ENCODE measurements at places on chromosomes 1 and 21. TPM values are rescaled to one million over a fixed set of nuclear protein-coding genes. Genes with fewer than 3 reads are reported as not detected.

GRCh38 chr1:231856426-231856825, 229.8 kb downstream of the DISC1 start:
- no peaks in the 10 kb centered on the region for H3K27me3 ChIP-seq
- peaks cover 29% of the 10 kb centered on the region for H3K4me1 ChIP-seq
- DNase-seq: no peak
- H3K4me3 ChIP-seq: no peak overlapping the region

RNU1-4 gene
- 6,072 TPM for total RNA-seq

- no peak for DNase-seq
- H3K36me3 ChIP-seq: peaks cover 8% of the 10 kb centered on the region
- H3K4me1 ChIP-seq: peaks cover 86% of the 10 kb centered on the region
- H3K4me3 ChIP-seq: no peak overlapping the region
- no peaks in the 10 kb centered on the region for H3K27me3 ChIP-seq
These were observed 29.2 kb downstream of the MAN1C1 start for GRCh38 chr1:25645637-25646400.

GRCh38 chr1:19203440-19203839, 6.6 kb downstream of the UBR4 start:
- H3K4me3 ChIP-seq: no peak overlapping the region
- peaks cover 93% of the 10 kb centered on the region for H3K4me1 ChIP-seq
- no peak for DNase-seq
- H3K36me3 ChIP-seq: peaks cover 28% of the 10 kb centered on the region

LCE1E gene
- not detected for total RNA-seq

PCP4L1 gene
- total RNA-seq: not detected

- no peak overlapping the region for H3K4me3 ChIP-seq
- H3K4me1 ChIP-seq: no peaks in the 10 kb centered on the region
- no peak overlapping the region for H3K27ac ChIP-seq
- no peak for DNase-seq
- H3K36me3 ChIP-seq: no peaks in the 10 kb centered on the region
These were observed 8.9 kb downstream of the OR2T11 start for GRCh38 chr1:248625971-248626370.

UBXN11 gene
- 11.6 TPM for total RNA-seq

CIART gene
- total RNA-seq: 8.7 TPM

- H3K27me3 ChIP-seq: no peaks in the 10 kb centered on the region
- DNase-seq: no peak
- no peaks in the 10 kb centered on the region for H3K36me3 ChIP-seq
- no peak overlapping the region for H3K27ac ChIP-seq
- H3K4me3 ChIP-seq: no peak overlapping the region
These were observed 411.3 kb upstream of the RUNX1 start for GRCh38 chr21:35460441-35460840.

DNA sequence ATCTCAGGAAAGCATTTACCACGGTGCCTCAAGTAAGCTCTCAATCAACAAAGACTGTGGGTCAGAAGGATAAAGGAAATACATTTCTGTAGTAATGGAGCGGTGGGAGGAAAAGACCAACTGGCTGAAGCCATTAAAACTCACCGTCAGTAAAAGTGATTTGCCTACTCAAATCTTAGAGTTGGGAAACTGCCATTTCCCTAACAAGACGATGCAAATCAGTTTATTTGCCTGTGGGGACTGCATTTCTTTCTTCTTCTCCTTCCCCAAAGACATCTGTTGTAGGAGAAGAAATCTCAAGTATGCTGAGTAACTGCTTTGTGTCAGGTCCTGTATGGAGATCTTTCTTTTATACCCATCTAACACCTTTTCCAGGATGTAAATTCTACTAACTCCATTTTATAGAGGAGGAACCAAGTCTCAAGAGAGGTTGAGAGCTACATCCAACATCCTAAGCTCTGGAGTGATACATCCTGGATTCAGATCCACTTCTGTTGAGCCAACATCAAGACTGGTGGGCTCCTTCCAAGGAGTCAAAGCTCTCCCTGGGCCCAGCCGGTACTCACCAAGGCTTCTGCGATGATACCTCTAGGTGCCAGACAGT, 219.3 kb upstream of the FGGY start:
- H3K4me1 ChIP-seq: no peaks in the 10 kb centered on the region
- no peak overlapping the region for H3K27ac ChIP-seq
- H3K4me3 ChIP-seq: no peak overlapping the region
- no peaks in the 10 kb centered on the region for H3K36me3 ChIP-seq

GRCh38 chr21:40640266-40640789, 206.6 kb downstream of the DSCAM start:
- DNase-seq: no peak
- no peak overlapping the region for H3K27ac ChIP-seq
- no peaks in the 10 kb centered on the region for H3K36me3 ChIP-seq
- H3K4me1 ChIP-seq: no peaks in the 10 kb centered on the region
- peaks cover 34% of the 10 kb centered on the region for H3K27me3 ChIP-seq

- no peaks in the 10 kb centered on the region for H3K27me3 ChIP-seq
- no peaks in the 10 kb centered on the region for H3K4me1 ChIP-seq
- H3K36me3 ChIP-seq: no peaks in the 10 kb centered on the region
- no peak overlapping the region for H3K4me3 ChIP-seq
- DNase-seq: no peak
These were observed 77.8 kb upstream of the CACHD1 start for GRCh38 chr1:64392109-64392508.

DNA sequence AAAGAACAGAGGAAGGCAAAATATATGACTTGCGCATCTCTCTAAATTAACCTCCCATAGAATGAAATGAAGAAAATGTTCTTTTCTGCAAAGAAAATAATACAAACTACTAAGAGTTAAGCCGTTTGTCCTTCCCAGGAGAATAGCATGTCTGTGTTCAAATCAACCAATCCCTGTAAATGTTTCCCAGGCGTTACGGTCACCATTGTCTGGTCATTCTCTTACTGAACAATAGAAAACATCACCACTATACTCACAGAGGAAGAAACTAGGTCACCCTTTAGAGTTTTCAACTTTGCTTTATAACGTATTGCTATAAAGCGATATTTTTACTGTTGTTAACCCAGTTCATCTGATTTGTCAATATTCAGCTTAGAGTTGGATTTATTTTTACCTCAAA, 34.1 kb downstream of the COL11A1 start:
- no peaks in the 10 kb centered on the region for H3K4me1 ChIP-seq
- DNase-seq: no peak
- H3K36me3 ChIP-seq: no peaks in the 10 kb centered on the region
- no peaks in the 10 kb centered on the region for H3K27me3 ChIP-seq

ZNF593OS gene
- total RNA-seq: not detected

DNA sequence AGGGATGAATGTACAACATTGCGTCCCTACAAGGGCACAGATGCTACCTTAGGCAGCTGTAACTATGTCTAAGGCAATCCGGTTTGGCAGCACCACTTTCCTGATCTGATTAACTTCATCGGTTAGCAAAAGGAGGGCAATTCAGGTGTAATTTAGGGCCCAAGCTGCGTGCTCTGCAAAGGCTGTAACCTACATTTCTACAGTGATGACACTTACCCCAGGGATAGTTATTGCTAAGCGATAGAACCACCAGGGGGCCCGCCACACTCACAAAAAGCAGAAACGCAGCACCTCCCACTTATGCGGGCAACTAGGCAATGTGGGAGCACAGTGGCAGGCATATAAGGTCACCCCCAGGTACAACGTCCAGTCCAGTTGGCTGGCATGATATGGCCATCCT, 113.5 kb downstream of the GDAP2 start:
- H3K36me3 ChIP-seq: no peaks in the 10 kb centered on the region
- no peaks in the 10 kb centered on the region for H3K27me3 ChIP-seq
- DNase-seq: no peak
- no peak overlapping the region for H3K4me3 ChIP-seq

DNA sequence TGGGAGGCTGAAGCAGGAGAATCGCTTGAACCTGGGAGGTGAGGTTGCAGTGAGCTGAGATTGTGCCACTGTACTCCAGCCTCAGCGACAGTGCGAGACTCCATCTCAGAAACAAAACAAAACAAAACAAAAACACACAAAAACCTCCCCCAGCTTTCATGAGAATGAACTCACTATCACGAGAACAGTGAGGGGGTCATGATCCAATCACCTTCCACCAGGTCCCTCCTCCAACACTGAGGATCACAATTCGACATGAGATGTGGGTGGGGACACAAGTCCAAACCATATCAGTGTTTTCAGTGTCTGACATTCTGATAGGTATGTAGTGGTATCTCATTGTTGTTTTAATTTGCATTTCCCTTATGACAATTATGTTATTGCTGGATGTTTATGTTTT, 31.5 kb upstream of the DYRK1A start:
- peaks cover 25% of the 10 kb centered on the region for H3K4me1 ChIP-seq
- H3K27ac ChIP-seq: no peak overlapping the region
- no peaks in the 10 kb centered on the region for H3K27me3 ChIP-seq
- no peak overlapping the region for H3K4me3 ChIP-seq
- DNase-seq: no peak

LMOD1 gene
- 9.2 TPM for total RNA-seq

DNA sequence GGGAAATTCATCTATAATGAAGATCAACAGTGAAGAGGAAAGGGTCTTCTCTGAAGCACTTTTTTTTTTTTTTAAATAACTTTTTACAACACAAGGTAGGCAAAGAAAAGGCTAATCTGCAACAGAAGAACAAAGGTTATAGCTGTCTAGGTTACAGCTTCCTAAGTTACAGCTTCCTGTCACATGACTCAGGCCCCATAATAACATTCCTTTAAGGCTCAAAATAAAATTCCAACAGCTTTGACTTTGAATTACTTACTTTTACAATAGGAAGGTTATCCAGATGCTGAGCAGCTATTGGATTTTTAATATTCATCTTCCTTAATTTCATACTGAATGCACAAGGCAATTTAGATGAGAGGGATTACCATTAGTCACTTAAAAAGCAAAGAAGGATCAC, 40.4 kb upstream of the TMEM61 start:
- no peak overlapping the region for H3K27ac ChIP-seq
- H3K4me3 ChIP-seq: no peak overlapping the region
- H3K4me1 ChIP-seq: peaks cover 3% of the 10 kb centered on the region

- peak within 1 kb of the TSS; percentile 43 for H3K4me3 ChIP-seq
- peak; percentile 65 for DNase-seq
- H3K4me1 ChIP-seq: peaks cover 68% of the 10 kb centered on the region
- no peaks in the 10 kb centered on the region for H3K27me3 ChIP-seq
These were observed at the start of gene PLEKHA6 for GRCh38 chr1:204359474-204360255. TSS of gene PLEKHA6 (minus strand) at chr1:204359929. CDS start at chr1:204273727, 86,202 bp downstream.

RBM11 gene
- total RNA-seq: 0.30 TPM

DNA sequence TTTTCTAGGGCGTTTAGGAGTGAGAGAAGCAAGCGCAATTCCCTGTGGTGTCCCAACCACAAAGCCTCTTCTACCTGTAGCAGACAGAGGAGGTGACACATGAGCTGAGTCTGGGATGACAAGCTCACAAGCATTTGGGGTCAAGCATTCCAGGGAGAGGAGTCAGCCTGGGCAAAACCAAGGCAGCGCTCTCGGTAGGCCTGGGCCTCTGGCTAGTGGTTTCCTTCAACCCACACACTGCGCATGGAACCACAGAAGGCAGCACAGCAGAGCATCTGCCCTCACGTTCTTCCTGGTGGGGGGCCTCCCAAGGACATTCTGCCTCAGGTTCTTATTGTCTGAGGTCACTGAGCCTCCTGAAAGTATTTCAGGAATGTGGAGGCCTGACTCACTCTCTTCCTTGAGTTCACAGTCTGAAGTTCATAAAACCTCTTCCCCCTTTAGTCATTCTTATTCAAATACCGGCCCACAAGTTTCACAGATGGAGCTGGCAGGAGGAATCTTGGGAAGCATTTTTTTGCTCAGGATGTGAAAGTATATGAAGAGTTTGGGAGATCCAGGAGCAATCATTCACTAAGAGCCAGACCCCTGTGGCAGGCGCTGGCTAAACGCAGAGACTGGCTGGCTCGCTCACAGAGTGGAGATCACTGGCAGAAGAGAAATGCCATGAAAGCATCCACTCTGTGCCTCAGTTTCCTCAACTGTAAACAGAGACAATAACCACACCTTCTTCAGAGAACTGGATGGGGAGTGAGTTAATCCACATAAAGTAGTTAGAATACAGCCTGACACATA, 26.8 kb downstream of the CCN1 start:
- H3K4me3 ChIP-seq: no peak overlapping the region
- no peak overlapping the region for H3K27ac ChIP-seq
- H3K4me1 ChIP-seq: peaks cover 9% of the 10 kb centered on the region
- H3K27me3 ChIP-seq: no peaks in the 10 kb centered on the region

DNA sequence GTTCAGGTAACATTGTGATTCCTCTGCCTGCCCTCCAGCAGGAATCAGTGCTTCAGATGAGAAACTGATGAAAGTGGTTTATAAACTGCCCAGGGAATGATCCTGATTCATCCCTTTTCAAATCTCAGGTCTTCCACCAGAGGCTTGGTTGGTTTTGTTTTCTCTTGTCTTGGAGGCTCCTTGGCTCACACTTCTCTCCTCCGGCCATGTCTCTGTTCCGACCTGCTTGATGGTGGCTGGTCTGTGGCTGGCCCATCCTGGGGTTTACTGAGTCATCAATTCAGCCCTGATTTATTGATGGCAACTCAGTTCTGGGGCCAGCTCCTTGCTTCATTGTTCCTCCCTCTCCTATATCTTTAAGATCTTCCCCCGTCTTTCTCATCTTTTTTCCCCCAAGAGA, 56.6 kb upstream of the SLC2A1 start:
- peaks cover 10% of the 10 kb centered on the region for H3K27me3 ChIP-seq
- H3K4me3 ChIP-seq: no peak overlapping the region
- H3K27ac ChIP-seq: no peak overlapping the region
- H3K4me1 ChIP-seq: no peaks in the 10 kb centered on the region

- peaks cover 99% of the 10 kb centered on the region for H3K27me3 ChIP-seq
- H3K4me3 ChIP-seq: no peak overlapping the region
These were observed 86.3 kb downstream of the VWA5B1 start for GRCh38 chr1:20376880-20377494.

DNA sequence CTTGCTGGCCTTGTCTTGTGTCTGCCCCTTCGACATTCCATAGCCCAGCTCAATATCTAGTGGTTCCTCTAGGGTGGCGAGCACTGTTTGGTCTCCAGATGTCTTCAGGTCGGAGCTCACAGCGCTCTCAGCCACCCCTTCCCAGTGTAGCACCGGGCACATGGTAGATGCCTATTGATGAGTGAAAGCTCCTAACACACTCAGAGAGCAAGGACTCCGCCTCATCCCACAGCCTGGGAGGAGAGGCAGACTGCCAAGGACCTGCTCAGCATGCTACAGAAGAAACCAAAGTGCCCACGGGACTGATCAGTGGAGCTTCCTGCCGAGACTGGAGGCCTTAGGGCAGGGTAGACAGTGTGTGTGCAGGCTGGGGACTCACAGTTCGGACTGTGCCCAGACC, 10.9 kb downstream of the PCSK9 start:
- no peaks in the 10 kb centered on the region for H3K36me3 ChIP-seq
- DNase-seq: no peak
- no peak overlapping the region for H3K27ac ChIP-seq
- peaks cover 36% of the 10 kb centered on the region for H3K4me1 ChIP-seq

GRCh38 chr1:117930173-117930447, 571 bp downstream of the WDR3 start:
- peaks cover 13% of the 10 kb centered on the region for H3K36me3 ChIP-seq
- H3K27ac ChIP-seq: peak overlapping the region; percentile 89
- peak overlapping the region; percentile 80 for H3K4me3 ChIP-seq
- H3K27me3 ChIP-seq: no peaks in the 10 kb centered on the region
